ENCODE measurements at places on chromosomes 16 and 17.

GRCh38 chr16:82655072-82655714, 28.4 kb downstream of the CDH13 start:
- no peak for DNase-seq

DNA sequence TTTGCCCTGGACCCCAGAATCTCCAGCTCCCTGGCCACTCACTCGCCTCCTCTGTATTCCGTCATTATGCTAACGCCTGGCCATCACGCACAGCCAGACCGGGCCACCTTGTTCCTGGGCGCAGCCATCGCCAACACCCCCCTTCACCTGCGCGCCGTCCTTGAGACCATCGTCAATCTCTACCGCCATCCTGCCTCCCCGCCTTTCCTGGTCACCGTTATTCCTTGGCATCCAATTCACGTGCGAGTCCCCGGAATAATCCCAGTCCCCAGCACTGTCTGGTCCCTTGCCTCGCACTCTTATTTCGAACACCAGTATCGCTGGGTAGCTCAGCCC, 541 bp downstream of the VKORC1 start:
- no peak for DNase-seq

DNA sequence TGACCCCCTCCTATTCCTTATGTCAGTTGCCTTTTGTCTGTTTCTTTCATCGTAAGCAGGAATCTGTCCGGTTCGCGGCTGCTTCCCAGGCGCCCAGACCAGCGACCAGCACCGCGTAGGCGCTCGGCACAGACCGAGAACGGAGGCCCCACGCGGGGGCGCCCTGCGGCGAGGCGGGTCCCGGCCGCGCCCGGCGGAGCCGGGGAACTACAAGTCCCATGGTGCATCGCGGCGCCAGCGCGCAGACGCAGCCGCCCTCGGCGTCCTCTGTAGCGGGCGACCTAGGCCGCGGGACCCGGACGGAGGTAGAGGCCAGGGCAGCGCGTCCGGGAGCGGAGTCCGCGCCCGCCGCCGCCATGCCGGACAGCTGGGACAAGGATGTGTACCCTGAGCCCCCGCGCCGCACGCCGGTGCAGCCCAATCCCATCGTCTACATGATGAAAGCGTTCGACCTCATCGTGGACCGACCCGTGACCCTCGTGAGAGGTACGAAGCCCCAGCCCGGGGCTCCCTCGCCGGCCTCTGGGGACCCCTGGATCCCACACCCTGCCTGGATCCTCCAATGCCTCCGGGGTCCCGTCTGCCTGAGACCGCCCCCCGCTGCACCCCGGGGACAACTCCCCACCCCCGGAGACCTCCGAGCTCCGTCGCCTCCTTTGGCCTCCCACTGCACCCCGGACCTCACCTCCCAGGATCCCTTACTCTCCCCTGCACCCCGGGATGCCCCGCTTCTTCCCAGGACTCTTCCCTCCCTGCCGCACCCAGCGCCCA, at the start of gene NDUFB10:
TSS of gene NDUFB10 (plus strand) at position 270 of the 771 bp plus-strand sequence. CDS start at position 357, 87 bp downstream.
- DNase-seq, result peak; percentile 93

- peak; percentile 80 for DNase-seq
Observed at GRCh38 chr17:45021607-45022287, 29.7 kb downstream of the DCAKD start.

GRCh38 chr17:12982224-12982623, 35.6 kb downstream of the ELAC2 start:
- no peak for DNase-seq

- DNase-seq, result no peak
Observed at GRCh38 chr17:10360578-10360977, 12.2 kb downstream of the MYH13 start.

DNA sequence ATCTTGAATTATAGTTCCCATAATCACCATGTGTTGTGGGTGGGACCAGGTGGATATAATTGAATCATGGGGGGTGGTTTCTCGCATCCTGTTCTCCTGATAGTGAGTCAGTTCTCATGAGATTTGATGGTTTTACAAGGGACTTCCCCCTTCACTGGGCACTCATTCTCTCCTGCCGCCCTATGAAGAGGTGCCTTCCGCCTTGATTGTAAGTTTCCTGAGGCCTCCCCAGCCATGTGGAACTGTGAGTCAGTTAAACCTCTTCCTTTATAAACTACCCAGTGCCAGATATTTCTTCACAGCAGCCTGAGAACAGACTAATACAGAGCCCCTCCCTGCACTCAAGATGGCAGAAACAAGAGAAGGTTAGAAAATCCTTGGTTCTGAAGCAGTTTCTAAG, 26.4 kb downstream of the LDAF1 start:
- no peak for DNase-seq

DNA sequence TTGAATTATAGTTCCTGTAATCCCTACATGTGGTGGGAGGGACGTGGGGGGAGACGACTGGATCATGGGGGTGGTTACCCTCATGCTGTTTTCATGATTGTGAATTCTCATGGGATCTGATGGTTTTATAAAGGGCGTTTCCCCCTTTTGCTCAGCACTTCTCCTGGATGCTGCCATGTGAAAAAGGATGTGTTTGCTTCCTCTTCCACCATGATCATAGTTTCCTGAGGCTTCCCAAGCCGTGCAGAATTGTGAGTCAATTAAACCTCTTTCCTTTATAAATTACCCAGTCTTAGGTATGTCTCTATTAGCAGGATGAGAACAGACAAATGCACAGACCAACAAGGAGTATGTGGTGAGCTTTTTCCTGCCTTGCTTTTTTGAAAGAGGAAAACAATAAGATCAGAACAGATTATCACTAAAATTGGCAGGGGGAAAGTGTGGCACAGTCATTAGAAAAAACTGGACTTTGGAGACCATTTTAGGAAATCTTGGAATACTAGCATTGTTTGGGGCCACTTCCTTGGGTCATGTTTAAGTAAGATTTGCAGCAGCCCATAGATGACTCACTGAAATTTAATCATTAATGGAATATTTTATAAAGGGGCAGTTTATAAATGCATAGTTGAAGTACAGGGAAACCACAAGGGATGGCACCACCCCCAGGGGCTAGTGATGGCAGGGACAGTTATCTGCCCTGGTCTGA, 352.8 kb downstream of the CDH13 start:
- no peak for DNase-seq

- DNase-seq, result no peak
Observed at GRCh38 chr17:40463122-40463550, 19.9 kb downstream of the IGFBP4 start.

DNA sequence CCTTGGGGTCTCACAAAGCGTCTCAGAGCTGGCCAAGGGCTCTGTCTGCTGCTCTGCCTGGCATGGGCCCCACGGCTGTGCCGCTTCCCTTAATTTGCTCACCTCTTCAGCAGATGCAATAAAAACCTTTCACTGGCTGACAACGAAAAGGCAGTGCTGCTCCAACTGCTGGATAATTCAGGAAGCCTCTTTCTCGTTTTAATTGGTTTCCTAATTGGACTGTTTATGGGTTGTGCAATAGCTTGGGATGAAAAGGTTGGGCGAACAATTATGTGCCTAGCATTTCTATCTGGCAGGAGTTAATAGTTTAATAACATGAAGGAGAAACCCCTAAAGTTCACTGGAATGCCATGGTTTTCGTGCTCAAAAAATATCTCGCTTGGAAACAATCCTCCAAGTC, 234.1 kb upstream of the IRX5 start:
- DNase-seq, result no peak

DNA sequence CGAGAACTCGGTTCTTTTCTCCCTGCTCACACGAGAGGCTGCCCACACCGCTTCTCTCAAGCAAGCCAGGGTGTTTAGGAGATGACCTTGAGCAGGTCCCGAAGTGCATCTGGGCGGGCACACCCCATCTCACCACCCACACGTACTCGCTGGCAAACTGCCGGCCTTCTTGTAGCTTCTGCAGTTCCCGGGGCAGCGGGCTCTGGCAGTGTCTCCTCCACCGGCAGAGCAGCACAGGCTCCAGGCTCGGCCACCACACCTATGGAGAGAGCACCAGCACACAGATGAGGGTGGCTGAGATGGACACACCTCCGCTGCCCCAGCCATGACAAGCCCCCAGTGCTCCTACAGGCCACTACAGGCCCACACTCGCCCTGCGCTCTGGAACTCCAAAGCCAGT, 23.5 kb downstream of the ZNF276 start:
- no peak for DNase-seq

GRCh38 chr16:72536723-72537435, 364.9 kb upstream of the PMFBP1 start:
- no peak for DNase-seq

GRCh38 chr17:38794221-38794620, 5.1 kb downstream of the PIP4K2B start:
- no peak for DNase-seq

GRCh38 chr16:69931631-69932030, 19.5 kb upstream of the CLEC18A start:
- no peak for DNase-seq

- DNase-seq, result no peak
Observed at GRCh38 chr17:79786930-79787643, 9.1 kb downstream of the CBX2 start.

- DNase-seq, result no peak
Observed at GRCh38 chr17:68020409-68020756, 15.2 kb upstream of the KPNA2 start.

- no peak for DNase-seq
Observed at GRCh38 chr17:80737106-80738019, 192.7 kb downstream of the RPTOR start.

DNA sequence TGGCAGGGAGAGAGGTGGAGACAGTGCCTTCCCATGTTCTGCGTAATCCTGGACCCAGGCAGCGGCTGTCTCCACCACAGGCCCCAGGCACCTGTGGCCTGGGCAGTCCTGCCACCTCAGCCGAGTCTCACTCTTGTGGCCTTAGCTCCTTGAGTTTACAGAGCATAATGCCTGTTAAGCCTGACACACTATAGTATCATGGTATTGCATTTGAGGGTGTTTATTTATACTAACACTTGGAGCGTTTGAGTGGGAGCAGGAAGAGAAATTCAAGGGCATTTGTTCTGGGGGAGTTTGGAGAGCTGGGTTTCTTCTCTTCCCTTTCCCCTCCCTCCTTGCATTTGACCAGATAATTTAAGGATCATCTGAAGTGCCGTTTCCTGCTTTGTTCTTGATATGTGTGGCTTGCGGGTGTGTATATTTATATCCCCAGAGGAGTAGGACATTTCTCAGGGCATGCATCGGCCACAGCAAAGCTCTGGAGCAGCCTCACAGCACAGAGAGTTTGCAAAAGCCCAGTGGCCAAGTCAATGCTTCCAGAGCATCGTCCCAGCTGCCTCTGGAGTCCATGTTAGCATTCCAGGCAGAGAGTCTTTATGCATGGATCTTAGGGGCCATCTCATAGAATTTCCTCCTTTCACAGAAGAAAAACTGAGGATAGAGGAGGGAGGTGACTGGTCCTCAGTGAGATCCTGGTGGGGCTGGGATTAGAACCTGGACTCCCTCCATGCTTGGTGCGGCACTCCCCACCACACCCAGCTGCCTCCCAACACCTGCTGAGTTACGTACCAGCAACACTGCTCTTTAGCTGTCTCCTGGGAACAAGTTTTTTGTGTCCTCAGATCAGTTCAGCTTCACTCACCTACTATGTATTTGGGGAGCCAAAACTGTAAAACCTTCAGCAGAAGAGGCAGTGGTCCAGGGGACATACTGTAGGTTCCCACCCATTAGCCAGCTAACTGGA, 222.8 kb downstream of the CCDC182 start:
- no peak for DNase-seq

DNA sequence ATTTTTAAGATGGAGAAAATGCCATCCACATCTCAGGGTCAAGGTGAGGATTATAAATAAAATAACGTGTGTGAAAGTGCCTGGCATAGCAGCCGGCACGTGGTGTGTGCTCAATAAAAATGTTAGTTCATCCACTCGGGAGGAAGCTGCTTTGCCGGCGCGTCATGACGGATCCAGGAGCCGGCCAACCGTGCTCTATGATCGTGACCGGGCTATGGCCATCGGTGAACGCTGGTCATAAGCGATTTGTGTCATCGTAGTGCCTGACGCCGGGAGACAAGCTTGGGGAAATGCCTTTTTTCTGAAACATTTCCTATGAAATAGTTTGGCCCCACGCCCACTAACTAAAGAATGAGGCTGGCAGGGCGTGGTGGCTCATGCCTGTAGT, 74.0 kb downstream of the CMC2 start:
- DNase-seq, result peak; percentile 64

GRCh38 chr16:85227084-85227945, 115.0 kb upstream of the CIBAR2 start:
- no peak for DNase-seq

- DNase-seq, result no peak
Observed at GRCh38 chr16:24955975-24956731, 59.0 kb downstream of the ARHGAP17 start.

GRCh38 chr16:11238272-11239202, 17.5 kb downstream of the SOCS1 start:
- no peak for DNase-seq

DNA sequence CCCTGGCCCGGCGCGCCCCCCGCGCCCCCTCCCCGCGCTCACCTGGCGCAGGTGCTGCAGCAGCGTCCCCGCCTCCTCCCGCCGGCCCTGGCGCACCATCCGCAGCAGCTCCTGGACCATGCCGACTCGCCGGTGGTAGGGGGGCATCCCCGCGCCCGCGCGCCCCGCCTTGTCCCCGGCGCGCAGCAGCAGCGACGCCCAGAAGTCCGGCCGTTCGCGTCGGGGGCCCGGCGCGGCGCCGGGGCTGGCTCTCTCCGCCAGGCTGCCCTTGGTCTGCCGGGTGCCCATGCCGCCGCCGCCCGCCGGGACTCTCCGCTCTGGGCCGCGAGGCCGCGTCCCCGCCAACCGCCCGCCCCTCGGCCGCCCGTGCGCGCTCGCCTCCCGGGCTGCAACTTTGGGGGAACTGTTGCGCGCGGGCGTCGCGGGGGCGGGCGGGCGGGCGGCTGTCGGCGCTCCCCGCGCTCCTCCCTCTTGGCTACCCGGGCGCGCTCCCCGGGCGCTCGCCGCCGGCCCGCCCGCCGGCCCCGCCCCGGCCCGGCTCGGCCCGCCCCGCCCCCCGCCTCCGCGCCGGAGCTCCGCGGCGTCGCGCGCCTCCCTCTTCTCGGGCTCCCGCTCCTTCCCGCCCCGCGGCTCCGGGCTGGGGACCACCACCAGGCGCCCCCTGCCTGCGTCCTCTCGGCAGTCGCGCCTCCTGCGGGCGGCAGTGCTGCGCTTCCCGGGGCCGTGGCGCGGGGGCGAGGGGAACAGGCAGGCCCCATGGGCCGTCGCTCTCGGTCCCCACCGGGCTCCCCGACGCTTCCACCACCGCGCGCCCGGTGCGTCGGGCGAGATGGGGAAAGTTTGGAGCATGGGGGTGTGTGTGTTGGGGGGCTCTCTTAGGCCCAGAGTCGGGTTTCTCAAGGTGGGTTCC, at the start of gene LRRC75A:
TSS of gene LRRC75A (minus strand) at position 491 of the 910 bp plus-strand sequence. CDS start at position 288, 203 bp downstream.
- peak; percentile 76 for DNase-seq

DNA sequence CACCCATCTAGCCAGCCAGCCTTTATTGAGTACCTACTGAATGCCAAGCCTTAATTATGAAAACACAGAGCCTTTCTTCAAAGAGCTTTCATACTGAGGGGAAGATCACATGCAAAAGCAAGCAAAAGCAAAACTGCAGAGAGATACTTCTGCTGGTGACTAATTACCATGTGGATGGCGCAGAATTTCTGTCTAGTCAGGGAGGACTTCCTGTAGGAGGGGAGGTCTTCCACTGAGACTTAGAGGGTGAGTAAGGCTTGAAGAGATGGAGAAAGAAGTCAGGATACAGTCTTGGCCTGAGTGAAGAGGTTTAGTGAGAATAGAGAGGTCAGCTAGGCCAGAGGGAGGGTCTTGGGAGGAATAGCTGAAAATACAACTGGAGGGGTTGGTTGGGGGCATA, 53.9 kb upstream of the CCL2 start:
- DNase-seq, result no peak

GRCh38 chr16:85751698-85752501, 1.0 kb upstream of the C16orf74 start:
- no peak for DNase-seq

- no peak for DNase-seq
Observed at GRCh38 chr17:19357761-19358160, 4.8 kb downstream of the B9D1 start.

GRCh38 chr17:28335959-28336871, 654 bp downstream of the TNFAIP1 start:
- peak; percentile 81 for DNase-seq
